ENCODE measurements at places on chromosomes 1 and 21.

GRCh38 chr21:32015461-32016139 is 142.8 kb downstream of the HUNK start:
- no peak for DNase-seq

DNA sequence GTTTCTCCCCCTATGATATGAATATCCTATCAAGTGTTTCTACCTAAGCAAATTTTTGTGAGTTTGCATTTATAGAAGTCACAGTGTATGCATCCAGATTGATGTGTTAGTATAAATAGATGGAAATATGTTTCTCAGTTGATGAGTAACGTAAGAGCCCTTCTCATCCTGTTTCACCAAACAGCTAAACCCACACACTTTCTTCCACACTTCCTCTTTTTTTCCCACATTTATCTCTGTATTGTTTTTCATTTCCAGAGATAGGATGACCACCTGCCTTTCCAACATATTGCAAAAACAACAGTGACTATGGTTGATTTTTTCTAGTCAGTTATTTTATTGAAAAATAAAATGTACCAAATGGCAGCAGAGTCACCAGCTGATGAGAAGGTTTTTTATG is 490.1 kb downstream of the NEGR1 start:
- no peak for DNase-seq

GRCh38 chr1:111162488-111162880 is 22.5 kb downstream of the CEPT1 start:
- no peak for DNase-seq

DNA sequence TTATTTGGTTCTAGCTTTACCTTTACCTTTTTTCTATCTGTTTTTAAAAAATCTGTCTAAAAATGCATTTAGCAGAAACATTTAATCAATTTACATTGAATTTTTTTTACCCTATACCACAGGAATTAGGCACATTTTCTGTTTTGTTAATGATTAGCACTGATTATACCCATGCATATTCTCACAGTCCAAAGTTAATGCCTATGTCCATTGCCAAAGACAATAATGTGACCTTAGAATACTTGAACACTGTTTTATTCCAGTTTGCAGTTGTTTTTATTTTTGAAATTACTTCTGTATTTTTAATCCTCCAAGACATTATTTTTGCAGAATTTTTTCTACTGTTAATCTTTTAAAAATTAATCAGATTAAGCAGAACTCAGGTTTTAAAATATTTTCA is 11.0 kb upstream of the AMY2B start:
- no peak for DNase-seq

GRCh38 chr1:8541961-8542521 is 224.1 kb downstream of the SLC45A1 start:
- DNase-seq, result no peak

- DNase-seq, result peak; percentile 18
Observed at GRCh38 chr1:17805869-17806684, 50.9 kb downstream of the ACTL8 start.

GRCh38 chr1:202202500-202203168 is 9.0 kb downstream of the LGR6 start:
- DNase-seq, result no peak

DNA sequence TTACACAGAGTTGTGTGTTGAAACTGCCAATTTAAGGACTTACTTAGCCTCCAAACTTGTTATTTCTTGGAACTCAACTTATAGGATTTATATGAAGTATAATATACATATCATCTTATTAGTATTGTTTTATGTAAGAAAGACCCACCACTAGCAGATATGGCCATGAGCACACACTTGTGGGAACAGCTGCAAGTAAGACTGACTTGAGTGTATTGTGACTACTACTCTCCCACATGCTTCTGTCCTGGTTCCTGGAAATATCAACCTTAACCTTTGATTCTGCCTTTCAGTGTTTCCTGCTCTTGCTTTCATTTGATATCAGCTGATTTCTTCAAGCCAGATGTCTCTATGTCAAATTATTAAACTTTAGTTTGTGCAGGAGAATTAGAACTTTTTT is 175.3 kb downstream of the MAGI3 start:
- no peak for DNase-seq

- no peak for DNase-seq
Observed at GRCh38 chr1:226821719-226822085, 48.7 kb upstream of the PSEN2 start.

DNA sequence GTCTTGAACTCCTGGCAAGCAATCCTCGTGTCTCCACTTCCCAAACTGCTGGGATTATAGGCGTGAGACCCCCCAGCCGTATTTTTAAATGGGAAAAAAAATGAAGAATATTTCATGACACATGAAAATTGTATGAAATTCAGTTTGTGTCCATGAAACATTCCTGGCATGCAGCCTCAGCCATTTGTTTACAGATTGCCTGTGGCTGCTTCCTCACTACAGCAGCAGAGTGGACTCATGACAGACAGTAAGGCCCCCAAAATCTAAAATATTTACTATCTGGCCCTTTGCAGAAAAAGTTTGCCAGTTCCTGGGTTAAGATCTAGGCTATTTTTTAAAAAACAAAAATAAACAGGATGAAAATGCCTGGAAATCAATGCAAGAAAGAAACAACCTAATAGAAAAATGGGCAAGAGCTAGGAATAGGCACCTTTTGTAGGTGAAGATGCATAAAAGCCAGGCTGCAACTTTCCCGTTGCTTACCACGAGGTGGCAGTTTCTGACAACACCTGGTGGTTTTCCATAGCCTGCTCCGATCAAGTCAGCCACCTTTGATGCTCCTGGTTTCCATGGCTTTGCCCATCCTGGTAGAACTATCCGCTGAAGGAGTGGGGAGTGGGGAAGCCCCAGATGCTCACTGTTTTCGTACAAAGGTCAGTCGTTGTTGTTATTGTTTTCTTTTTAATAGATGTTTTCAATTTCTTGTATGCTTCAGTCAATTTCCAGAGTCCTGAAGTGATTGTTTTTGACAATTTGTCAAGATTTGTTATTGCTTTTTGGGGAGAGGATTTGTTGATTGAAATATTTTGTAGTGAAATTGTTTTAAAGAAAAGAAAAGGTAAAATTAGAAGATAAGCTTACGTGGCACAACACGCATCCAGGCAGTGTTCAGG is 24.3 kb downstream of the UBE2Q1 start:
- no peak for DNase-seq

- no peak for DNase-seq
Observed at GRCh38 chr1:194600716-194601115, 1414.3 kb upstream of the B3GALT2 start.

DNA sequence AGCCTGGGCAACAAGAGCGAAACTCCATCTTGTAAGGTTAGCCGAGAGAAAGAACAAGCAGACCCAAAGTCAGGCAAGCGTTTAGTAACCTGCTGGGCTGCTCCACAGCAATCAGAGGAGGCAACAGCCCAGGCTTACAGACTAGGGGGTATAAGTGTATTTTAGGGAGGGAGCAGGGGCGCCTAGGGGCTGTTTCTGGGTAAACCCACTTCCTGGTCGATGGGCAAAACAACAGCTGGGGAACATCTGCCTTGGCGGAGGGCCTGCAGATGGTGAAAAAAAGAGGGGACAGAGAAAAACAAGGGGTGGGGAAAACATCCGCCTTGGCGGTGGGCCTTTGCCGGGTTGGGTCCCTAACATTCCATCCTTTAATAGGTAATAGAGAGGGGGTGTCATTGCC is 5.2 kb downstream of the TAS1R1 start:
- DNase-seq, result no peak

- DNase-seq, result peak; percentile 47
Observed at GRCh38 chr1:99004861-99005442, at the start of gene PLPPR5. PLPPR5 (minus strand) TSS chr1:99004861; CDS start chr1:99004671, 190 bp downstream.

GRCh38 chr1:106802181-106802580 is 254.3 kb upstream of the PRMT6 start:
- DNase-seq, result no peak

GRCh38 chr1:154879038-154879421 is 8.9 kb upstream of the KCNN3 start:
- no peak for DNase-seq

GRCh38 chr1:112026016-112026415 is 36.5 kb upstream of the KCND3 start:
- no peak for DNase-seq

DNA sequence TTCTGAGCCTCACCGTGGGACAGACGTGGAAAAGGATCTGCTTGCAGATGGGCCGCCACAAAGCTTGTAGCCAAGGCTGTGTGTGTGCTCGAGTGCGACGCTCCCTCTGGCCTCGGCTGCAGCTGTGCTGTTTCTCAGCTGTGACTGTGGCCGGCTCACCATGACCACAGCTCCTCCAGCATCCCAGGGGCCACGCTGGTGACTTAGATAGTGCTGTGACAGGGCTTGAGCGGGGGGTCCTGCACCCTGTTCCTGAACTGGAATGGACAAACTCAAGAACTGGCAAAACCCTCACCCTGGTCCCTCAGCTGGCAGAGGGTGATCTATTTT is 17.4 kb upstream of the ACTRT2 start:
- DNase-seq, result no peak

GRCh38 chr1:157407367-157407766 is 144.9 kb downstream of the FCRL5 start:
- no peak for DNase-seq

- peak; percentile 74 for DNase-seq
Observed at GRCh38 chr1:63319046-63320021, 3.0 kb upstream of the FOXD3 start.

DNA sequence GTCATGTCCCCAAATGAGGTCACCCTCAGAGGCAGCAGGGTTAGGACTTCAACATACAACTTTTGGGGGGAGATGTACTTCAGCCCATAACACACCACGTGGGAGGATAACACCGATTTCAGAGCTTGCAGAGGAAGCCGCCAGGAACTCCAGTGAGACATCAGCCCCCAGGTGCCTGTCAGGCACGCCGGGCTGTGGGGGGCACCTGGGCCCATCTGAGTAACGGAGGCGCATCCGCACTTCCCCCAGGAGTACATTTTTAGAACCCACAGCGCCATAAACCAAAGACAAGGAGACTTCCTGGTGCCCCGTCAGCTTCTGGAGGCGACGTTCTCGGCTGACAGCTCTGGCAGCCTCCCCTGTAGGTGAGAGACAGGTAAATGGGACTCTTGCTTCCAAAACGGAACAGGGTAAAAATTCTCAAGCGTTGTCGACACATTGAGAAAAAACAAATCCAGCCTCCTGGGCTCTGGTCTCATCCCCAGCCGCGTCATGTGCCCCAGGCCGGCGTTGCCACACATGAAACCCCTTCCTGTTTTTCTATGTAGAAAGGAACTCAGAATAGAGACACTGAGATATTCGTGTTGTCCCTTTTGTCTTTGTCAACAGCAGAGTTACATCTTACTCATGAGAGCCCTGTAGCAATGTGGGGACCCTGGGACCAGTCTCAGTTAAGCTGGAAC is 93.3 kb downstream of the PDE9A start:
- no peak for DNase-seq

DNA sequence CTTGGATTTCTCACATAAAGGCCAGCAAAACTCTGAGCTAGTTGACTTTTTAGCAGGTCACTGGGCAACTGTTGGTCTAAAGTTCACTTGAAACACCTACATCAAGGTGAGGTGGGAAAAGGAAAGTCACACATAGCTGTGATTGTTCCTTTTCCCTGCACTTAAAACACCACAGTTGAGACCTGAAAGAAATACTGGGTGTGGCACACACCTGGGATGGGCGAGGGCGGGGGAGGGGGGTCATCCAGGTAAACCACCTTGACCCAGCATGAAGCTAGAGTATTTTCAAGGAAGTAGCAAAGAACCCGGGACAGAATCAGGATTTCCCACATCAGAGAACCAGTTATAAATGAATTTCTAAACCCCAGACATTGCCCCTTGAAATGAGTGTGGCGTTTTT is 26.4 kb downstream of the ZNF697 start:
- no peak for DNase-seq

DNA sequence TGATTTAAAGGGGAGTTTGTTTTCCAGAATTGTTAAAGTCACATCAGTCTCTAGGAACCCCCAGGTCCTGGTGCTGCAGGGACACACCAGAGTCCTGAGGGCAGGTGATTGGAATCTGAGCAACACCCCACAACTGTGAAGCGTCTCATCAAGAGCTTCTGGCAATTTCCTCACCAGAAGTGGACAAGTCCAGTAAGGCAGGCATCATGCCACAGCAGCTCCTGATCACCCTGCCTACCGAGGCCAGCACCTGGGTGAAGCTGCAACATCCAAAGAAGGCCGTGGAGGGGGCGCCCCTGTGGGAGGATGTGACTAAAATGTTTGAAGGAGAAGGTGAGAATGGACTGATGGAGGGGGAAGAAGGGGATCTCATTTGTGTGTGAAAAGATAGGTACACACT is 2.1 kb downstream of the ZFP69 start:
- DNase-seq, result no peak

DNA sequence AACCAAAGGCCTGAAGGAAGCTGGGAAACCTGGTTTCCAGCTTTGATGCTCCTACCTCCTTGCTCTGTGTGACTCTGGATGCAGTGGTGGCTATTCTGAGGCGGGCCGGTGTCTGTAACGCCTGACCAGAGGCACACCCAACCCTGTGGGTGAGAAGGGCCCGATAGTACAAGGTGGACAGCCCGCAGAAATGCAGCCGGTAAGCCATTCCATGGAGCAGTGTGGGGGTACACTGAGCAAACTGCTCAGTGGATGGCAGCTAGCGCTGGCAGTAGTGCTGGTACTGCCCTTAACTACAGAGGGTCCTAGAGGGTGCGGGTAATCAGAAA is 36.0 kb downstream of the AHDC1 start:
- DNase-seq, result no peak

Measured in right kidney (tissue), 9 donors.